ENCODE measurements at places on chromosomes 2 and 18.

DNA sequence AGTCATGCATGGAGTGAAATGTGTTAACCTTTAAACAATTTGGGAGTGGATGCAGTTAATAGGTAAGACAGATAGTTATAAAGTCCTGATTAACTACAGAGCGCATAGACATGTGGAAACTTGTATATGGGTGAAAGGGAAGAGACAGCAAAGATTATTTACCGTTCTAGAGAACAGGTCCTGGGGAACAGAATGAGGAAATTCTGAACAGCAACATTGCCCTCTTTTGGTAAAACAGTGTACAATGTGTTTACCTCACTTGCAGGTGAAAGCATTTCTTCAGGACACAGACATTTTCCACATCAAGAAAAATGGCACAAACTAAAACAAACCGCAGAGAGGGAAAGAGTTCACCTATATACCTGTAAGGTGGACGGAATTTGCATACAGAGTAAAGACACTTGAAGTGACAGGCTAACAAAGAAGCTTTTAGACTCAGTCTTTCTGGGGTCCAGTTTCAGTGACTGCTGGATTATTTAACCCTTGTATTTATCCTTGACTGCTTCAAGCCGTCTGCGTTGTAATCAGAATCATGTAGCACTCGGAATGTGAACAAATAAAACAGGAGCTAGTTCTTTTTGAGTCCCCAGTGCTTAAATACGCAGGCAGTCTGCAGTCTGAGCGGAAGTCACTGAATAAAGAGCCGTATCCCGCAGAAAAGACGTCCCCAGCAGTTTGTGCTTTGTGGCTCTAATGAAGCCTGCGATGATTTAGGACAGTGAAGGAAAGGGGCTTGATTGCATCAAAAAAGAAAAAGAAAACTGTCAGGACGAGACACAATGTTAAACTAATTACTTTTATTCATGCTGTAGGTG is 364.8 kb upstream of the GALNT5 start:
- DNase-seq: no peak

DNA sequence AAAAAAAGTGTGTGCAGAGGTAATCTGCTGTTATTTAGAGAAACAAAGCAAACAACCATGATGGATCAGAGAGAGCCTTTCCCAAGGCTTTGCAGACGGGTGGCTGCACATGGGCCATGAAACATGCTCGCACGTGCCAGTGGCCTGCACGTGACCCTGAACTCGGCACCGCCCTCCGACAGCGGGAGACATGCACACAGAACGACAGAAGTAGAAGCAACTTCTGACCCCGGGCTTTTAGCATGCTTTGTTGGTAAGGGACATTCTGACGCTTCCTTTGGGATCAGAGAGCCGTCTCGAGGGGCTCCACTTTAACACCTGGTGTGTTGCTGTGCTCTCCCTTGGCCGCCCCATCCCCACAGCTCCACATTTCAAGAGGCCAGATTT is 112.5 kb downstream of the KCNF1 start:
- no peak for DNase-seq

DNA sequence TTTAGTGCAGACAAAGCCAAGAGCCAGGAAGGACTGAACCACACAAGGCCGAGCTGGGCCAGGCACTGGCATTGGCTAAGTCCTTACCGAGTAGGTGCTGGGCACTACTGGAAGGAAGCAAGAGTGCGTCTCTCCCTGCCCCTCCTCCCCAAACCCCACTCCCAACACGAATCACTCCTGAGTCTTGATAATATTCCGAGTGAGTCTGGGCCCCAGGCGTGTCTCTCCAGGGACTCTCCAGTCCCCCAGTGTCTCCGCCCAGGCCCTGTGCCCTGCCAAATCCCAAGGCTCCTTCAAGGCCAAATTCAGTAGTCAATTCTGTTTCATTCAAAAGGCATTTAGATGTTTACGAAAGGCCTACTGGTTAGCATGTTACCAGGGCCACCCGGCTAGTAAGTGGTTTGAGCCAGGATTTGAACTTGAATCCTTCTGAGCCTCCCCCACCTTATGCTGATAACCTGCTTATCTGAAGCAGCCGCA is 82.8 kb downstream of the GLI2 start:
- no peak for DNase-seq

- DNase-seq: no peak
Observed at GRCh38 chr2:239370876-239371725, 29.7 kb downstream of the HDAC4 start.

GRCh38 chr2:239930871-239931771 is 94.0 kb downstream of the NDUFA10 start:
- no peak for DNase-seq

GRCh38 chr2:23380562-23381065 is 4.4 kb upstream of the KLHL29 start:
- DNase-seq: no peak

DNA sequence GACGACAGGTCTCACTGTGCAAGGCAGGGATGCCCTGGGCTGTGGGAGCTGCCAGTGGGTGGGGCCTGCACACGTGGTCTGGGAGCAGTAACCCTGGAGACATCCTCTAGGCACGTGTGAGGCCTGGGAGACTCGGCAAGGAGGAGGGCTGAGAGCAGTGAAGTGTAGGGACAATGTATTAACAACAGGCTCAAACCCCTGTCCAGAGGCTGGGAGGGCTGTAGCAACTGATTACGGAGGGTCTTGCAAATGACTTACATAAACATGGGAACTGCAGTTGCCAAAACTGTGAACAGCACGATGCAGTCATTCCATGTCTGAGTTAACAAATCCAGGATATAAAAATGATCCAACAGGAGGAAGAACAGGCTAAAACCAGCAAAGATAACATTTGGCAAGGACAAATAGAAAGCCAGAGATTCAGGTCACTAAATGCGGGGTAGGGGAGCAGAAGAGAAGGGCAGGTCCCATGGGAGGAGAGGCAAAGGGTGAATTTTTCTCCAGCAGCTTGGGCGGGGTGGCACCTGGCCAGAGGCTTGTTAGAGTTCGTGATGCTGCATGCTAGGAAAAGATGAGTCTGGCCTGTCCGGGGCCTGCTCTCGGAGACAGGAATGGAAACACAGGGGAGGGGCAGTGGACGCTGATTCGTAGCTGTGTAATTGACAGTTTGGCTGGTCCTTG is 44.9 kb downstream of the CYP27C1 start:
- no peak for DNase-seq

GRCh38 chr2:92074549-92074898 is 2796.7 kb upstream of the TEKT4 start:
- no peak for DNase-seq

DNA sequence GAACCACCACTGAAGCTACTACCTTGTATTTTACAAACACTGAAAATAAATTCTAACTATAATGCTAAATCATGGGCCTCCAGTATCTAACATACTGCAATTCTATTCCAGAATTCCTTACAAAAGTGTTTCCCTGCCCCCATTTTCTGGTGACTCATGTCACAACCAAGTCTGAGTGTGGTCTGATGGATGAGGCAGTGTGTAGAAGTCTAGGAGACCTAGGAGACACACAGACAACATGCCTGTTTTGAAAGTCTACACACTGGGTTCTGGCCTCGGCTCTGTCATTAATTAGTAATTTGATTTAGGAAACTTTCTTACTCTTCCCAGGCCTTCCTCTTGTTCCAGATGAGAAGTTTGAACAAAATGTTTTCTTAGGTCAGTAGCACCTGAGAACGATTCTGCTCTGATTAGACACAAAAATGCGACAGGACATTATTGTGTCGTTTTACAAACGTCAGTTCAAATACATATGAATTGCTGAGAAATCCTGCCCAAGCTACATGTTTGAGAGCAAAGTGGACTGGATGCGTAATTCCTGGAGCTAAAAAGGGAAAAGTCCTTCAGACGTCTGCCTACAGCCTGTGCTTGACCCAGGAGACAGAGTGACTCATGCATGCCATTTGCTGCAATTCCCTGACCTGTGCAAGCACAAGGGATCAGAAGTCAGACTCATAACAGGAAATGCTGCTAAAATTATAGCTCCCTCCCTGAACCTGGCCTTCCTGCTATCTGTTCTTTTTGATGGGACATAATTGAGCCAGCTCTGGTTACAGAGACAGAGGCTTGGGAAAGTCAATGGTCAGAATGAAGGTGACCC is 494.4 kb downstream of the SOX11 start:
- no peak for DNase-seq

- DNase-seq: peak; percentile 24
Observed at GRCh38 chr2:152189622-152190495, 14.3 kb upstream of the STAM2 start.

DNA sequence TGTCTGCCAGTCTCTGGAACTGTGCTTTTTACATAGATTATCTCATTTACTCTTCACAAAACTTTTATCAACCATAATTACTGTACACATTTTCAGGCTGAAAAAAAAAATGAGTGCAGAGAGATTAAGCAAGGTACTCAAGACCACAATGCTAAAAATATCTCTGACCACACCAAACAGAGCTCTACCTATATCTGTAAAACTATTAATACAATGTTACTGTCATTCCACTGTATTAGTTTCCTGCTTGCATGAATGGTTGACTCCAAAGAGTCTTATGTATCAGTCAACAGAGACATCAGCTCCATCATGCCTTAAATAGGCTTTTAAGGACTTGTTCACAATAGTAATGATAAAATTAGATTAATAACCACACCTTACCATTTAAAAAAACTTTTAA is 134.7 kb upstream of the CCDC150 start:
- no peak for DNase-seq

GRCh38 chr2:236175548-236176150 is 7.5 kb upstream of the GBX2 start:
- DNase-seq: no peak

GRCh38 chr2:126766969-126767296 is 111.0 kb downstream of the GYPC start:
- no peak for DNase-seq

DNA sequence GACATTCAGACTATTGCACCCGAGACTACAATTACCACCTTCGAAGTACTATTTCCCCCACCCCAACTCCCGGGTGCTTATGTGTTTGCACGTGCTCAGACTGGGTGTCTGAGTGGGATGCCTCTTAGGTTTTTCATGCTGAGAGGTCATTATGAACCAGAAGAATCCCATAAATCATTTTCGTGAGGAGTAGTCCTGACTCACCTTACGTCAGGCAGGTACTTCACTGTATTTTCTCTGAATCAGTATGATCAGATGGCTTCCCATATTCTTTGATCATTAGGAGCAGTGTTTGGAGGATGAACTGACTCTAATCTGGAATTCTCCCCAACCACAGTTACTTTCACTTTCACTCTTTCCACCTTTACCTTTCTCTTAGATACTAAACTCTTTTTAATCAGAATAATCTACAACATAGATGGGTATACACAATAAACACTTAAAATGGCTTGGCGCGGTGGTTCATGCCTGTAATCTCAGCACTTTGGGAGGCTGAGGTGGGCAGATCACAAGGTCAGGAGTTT is 38.4 kb upstream of the STAT4 start:
- DNase-seq: no peak

DNA sequence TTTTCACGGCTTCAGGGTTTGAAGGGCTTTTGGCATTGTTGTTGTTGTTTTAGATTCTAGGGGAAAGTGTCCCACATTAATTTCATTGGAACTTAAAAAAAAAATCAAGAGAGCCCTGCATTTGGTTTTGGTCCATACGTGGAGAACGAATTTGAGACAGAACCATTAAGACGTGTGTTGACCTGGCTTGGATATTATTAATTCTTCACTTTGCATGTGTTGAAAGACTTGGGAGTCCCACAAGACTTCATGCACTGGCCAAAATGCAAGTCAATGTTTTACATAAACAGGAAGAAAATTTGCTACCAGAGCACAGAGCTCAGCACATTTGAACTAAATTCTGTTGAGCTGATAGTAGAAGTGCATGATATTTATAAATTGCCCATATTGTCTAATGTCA is 761.2 kb upstream of the ACVR2A start:
- DNase-seq: no peak

DNA sequence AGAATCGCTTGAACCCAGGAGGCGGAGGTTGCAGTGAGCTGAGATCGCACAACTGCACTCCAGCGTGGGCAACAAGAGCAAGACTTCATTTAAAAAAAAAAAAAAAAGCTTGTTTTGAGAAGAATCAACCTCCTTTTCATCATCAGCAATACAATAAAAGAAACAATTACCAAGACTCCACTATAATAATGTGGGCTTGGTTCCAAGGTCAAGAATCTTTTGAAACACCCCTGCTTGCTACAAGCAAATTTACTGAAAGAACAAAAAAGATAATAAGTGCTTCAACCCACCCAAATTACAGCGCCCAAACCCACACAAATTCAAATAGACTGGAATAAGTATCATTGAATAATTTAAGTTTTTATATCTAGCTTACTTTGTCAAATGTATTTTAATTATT is 33.6 kb upstream of the MAPRE3 start:
- no peak for DNase-seq

DNA sequence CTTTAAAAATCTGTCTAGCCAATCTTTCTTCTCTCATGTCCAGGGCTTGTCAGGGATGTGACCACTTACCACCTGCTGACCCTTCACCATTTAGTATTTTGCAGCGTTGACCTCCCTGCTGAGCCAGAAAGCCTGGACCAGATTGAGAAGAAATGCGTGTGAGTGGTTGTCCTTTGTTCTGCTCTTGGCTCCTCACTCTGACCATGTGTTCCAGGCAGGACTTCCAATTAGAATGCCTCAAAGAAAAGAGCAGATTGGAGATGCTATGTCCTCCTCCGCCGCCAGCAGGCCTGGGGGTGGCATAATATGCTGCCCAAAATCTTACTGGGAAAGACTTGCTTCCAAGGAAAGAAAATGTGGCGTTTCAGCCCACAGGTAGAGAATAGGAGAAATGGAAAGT is 894.1 kb downstream of the SLC4A3 start:
- DNase-seq: no peak

GRCh38 chr2:52473526-52473925 is 1294.1 kb upstream of the CHAC2 start:
- no peak for DNase-seq

DNA sequence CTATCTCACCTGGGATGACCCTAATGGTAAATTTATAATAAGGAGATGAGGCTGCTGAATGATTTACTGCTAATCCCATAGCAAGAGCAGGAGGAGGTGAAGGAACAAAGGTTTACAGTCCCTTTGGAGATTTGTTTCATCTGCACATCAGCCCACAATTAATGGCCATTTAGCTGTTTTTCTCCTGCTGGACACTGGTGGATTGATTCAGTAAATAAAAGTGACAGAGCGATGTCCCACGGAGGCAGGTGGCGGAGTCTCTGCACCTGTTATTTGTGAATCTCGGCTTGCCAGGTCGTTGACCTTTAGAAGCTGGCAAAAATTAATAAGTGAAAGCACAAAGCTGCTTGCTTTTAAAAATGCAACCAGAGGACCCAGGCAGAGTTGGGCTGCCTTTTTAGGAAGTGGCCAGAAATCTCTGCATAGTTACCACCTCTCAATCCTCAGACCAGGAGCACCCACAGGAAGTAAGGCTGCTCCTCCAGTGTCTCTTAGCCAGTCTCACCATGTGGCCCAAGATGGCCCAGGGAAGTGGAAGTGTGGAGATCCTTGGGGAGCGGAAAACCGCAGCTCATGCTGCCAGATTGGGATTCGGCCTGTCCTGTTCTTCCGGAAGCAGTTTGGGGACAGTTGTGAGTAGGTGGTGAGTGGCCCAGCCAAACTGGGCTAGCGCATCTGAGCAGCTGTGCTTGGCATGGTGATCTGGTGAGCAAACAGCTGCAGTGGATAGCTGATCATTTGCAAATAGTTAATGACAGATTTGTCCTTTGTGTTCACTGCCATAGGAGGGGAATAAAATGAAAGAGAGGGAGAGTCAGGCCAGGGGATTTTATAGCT is 1005.7 kb upstream of the PIK3C3 start:
- no peak for DNase-seq

All from D721Med (cell line).